ENCODE measurements at places on chromosomes 7 and 10.
A peak's percentile ranks its signal among the peaks of the same experiment; 100 is the strongest.

DNA sequence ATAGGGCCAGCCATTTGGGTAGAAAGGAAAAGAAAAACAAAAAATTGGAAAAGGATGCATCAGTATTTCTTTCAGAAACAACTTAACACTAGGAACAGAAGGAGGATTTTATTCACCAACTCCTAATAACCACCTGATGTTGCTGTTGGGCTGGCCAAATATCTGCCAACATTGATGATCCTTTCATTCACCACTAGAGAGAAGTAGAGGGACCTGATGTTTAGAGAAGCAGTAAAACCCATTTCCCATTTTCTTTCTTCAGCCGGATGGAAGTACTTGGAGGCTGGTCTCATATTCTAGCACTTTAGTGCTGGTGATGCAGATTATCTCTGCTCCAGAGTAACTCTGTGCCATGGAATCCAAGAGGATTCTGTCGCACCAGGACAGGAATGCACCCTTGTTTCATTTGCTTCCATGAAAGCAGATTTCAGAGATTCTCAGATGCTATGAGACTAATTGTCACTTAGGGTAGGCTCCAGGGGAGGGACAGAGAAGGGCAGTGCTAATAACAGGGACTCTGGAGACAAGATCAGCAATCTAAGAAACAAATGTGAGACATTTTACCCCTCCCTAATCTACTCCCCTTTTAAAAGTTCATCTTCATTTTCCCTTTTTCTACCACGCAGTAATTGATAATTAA lies 3.1 kb downstream of the KLLN start:
- no peak for DNase-seq

GRCh38 chr10:102208311-102209035 lies 17.6 kb upstream of the ELOVL3 start:
- no peak for DNase-seq

- no peak for DNase-seq
Measured at GRCh38 chr7:48718731-48719378, 205.5 kb upstream of the CDC14C start.

DNA sequence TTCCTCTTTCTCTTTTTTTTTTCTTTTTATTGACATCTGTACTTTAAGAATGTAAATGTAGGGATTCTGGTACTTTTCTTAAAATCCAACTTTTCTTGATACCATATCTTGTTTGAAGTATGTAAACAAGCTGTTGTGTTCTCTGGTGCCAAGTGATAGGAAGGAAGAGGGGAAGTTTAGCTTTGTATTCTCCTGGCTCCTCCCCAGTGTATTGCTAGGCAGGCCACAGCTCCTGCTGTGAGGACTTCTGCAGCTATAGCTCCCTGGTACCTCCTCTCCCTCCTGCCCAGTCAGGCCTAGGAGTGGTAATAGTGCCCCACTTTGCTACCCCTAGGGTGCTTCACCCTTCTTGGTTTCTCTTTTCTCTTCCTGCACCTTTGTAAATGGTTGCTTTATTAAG lies 45.3 kb upstream of the SP8 start:
- DNase-seq, result no peak

DNA sequence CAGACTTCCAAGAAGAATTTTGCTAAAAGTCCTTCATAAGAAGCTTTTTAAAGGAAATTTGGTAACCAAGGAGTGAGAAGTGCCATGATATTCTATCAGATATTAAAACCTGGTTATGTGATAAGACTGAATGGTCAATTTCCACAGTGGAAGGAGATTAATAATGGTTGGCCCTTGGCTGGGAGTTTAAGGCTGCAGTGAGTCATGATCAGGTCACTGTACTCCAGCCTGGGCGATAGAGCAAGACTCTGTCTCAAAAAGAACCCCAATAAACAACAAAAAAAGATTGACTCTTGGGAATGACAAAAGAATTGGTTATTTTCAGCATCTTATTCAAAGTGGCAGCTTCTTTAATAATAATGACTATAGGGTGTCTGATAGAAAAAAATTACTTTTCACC lies 37.2 kb downstream of the EXOC4 start:
- no peak for DNase-seq

- no peak for DNase-seq
Measured at GRCh38 chr10:69577268-69578232, 4.3 kb upstream of the NEUROG3 start.

- DNase-seq, result no peak
Measured at GRCh38 chr10:69845574-69846292, 44.0 kb downstream of the COL13A1 start.

GRCh38 chr7:138610671-138611170 lies 90.4 kb downstream of the SVOPL start:
- no peak for DNase-seq

GRCh38 chr10:62769574-62770242 lies 34.8 kb upstream of the ADO start:
- DNase-seq, result no peak

DNA sequence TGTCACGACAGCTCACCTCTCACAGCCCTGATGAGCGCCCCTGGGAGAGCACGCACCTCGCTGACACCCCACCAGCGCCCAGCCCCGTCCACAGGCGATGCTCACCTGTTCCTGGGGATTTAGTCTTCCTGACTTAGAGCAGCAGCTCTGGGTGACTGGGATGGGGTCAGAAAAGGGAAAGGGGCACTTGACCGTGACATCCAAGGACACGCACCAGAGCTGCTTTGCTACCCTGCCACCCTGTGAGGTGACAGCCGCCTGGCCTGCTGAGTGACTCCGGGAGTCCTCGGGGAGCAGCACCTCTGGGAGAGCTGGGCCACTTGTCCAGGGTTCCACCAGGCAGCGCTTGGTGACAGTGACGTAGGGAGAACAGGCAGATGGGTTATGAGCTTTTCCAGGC lies 148.2 kb downstream of the PRKAG2 start:
- no peak for DNase-seq

- DNase-seq, result no peak
Measured at GRCh38 chr10:14356921-14357320, 26.2 kb upstream of the FRMD4A start.

DNA sequence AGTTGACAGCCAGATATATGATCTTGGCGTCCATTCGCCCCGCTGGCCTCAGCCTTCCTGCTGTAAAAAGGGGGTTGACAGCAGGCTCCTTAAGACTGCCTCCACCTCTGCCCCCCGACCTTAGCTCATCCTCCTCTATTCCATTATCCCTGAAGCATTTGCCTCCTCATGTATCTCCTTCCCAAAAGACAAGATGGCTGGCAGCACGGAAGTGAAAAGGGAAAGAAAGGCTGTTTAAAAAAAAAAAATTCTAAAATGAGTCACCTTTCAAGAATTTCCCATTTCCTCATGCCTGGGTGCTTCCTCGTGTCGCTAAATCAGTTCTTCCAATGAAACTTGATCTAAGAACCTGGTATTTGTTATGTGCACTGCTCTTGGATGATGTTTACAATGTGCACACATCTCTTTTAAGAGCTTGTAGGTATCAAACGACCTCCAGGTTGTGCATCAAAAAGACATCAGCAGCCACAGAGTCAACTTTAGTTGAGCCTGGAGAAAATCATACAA lies 1.7 kb downstream of the SCRN1 start:
- no peak for DNase-seq

- no peak for DNase-seq
Measured at GRCh38 chr10:127871631-127872010, 21.1 kb downstream of the CLRN3 start.

DNA sequence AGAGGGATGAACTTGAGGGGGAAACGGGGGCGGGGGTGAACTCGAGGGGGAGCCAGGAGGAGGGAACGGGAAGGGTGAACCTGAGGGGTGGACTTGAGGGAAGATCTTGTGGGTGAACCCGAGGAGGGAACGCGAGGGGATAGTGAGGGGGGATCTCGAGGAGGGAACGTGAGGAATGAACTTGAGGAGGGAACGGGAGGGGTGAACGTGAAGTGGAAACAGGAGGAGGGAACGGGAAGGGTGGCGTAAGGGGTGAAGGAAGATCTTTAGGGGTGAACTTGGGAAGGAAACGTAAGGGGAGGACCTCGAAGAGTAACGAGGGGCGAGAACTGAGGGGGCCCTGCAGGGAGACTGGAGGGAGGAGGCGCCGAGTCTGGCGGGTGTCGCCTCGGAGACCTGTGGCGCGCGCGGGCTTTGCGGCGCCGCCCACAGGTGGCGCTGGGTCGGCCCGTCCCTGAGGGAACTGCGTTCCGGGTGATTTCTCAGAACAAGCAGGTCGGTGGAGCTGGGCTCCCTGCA lies 651 bp downstream of the MYO3A start:
- no peak for DNase-seq

- no peak for DNase-seq
Measured at GRCh38 chr7:867406-868188, 8.8 kb upstream of the GET4 start.

DNA sequence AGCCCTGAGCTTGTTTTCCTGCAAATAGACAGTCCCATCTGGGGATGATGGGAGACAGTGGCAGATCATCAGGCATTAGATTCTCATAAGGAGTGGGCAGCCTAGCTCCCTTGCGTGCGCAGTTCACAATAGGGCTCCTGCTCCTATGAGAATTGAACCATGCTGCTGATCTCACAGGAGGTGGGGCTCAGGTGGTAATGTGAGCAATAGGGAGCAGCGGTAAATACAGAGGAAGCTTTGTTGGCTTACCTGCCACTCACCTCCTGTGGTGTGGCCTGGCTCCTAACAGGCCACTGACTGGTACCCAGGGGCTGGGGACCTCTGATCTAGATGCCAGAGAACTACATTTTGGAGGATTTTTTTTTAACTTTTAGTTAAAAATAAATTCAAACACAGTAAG lies 434.8 kb upstream of the MKI67 start:
- DNase-seq, result no peak

- no peak for DNase-seq
Measured at GRCh38 chr10:58516671-58517070, 4.0 kb downstream of the BICC1 start.

- DNase-seq, result no peak
Measured at GRCh38 chr7:134788191-134788590, 8.8 kb downstream of the CALD1 start.

GRCh38 chr10:113225364-113225763 lies 275.3 kb downstream of the TCF7L2 start:
- no peak for DNase-seq

GRCh38 chr10:8242295-8242872 lies 187.9 kb downstream of the GATA3 start:
- peak; percentile 12 for DNase-seq

- no peak for DNase-seq
Measured at GRCh38 chr7:151126491-151127137, 40.3 kb downstream of the AGAP3 start.

DNA sequence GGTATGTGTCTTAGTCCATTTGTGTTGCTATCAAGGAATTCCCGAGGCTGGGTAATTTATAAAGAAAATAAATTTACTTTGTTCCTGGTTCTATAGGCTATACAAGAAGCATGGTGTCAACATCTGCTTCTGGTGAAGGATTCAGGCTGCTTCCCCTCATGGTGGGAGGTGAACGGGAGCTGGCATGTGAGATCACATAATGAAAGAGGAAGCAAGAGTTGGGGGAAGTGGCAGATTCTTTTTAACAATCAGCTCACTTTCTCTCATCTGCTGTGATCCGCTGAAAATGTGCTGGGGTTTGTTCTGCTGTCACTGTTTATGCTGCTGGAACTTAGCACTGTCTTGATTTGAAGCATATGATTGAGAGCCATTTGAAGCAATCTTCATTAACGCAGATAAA lies 730.0 kb upstream of the SORCS1 start:
- DNase-seq, result no peak

- DNase-seq, result no peak
Measured at GRCh38 chr7:91778416-91778815, 102.1 kb downstream of the MTERF1 start.

- no peak for DNase-seq
Measured at GRCh38 chr10:117616179-117616578, 73.6 kb downstream of the EMX2 start.

DNA sequence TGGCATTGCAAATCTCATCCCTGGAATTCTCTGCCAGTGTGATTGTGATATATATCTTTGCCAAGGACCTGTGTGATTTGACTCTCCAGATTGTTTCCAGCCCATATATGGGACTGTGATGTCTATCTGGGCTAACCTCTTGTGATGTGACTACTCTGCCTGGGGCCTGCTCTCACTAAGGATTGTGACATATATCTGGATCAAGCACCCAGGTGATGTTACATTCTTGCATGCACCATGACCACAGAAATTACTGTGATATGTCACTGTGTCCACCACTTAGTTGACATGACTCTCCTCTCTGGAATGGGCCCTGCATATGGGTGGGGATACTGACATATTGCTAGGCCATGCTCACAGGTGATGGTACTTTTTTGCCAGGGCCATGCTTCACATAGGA lies 86.6 kb downstream of the ZNF736 start:
- no peak for DNase-seq

- DNase-seq, result no peak
Measured at GRCh38 chr10:3238115-3238871, 65.7 kb upstream of the PITRM1 start.
